ENCODE measurements at places on chromosomes 11 and 22. TPM values are rescaled to one million over a fixed set of nuclear protein-coding genes. Genes with fewer than 3 reads are reported as not detected.

GRCh38 chr11:75513250-75513649 lies 12.5 kb downstream of the GDPD5 start:
- peak; percentile 56 for DNase-seq

The TRIM29 gene
- not detected for total RNA-seq

DNA sequence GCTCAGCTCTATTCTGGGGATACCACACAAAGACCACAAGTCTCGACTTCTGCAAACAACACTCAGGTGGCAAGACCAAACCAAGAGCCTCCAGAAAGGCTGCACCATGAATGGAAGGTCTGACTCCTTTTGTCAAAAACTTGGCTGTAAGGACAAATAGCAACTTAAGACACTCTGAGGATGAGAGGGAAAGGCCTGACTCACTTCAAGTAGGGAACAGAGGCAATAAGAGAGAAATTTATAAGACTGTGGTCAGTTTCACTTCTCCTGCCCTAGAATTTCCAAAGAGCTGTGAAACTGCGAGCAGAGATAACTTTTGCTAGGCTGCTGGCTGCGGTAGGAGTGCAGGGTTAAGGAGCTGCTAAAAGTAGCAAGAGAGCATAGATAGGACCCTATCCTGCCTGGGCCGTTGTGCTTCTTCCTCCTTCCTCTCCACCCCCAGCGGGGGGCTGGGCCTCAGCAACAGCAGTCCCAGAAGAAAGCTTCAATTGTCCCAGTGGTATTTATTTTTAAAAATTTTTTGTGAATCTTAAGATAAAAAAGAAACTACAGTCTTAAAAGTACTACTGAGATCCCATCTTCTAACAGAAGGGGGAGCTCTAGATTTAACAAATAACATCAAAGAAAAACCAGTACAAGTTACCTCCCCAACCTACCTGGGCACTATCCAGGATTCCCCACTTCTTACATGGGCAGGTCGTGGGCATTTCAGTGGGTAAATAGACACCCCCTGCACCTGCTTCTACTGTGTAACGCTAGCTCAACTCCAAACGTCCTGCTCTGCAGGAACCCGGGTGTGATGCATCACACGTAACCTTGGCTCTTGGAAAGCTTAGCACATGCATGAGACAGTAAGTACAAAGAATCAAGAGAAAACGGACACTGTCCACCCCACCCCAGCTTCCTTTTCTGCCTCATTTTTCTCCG lies 66.4 kb downstream of the SGSM3 start:
- peak; percentile 80 for DNase-seq

GRCh38 chr11:14764579-14765527 lies 121.2 kb downstream of the PDE3B start:
- peak; percentile 28 for DNase-seq

GRCh38 chr11:124920356-124920755 lies 1.3 kb downstream of the HEPN1 start:
- DNase-seq: no peak

DNA sequence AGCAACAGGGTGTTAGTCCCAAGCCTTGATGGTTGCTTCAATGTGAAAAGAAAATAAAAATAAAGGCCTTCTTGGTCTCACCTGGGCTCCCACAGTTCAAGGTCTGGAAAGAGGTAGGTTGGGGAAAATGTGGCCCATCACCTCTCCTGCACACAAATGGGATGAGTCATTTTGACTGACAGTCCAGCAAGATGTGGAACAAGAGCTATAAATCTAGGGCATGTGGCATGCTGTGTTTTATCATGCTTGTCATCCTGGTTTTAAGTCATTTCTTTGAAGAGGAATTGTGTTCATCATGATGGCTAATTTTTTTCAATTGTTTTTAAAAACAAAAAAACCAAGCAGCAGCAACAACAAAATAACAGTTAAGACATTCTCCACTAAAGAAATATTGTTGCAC lies 503.7 kb downstream of the NTM start:
- DNase-seq: no peak

- DNase-seq: peak; percentile 62
Measured at GRCh38 chr11:94525546-94526324, 13.5 kb downstream of the C11orf97 start.

GRCh38 chr11:90447618-90448017 lies 224.8 kb upstream of the CHORDC1 start:
- DNase-seq: no peak

GRCh38 chr11:7844521-7844920 lies 47.8 kb upstream of the OR5P2 start:
- DNase-seq: no peak

DNA sequence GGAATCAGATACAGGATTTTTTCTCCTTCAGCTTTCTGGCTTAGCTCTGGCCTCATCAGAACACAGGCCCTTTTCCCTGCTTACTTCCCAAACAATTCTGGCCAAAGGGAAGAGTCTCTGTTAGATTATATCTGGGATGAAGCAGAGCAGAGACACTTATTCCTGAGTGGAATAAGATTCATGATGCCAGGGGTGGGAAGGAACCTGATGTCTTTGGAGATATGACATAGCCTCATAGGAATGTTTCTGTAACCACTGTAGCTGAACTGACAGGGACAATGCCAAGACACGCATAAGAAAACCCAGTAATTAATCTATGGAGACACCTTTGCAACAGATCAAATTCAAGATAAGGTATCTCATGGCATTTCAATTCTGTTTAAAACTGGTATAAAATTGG lies 177.1 kb upstream of the RAG2 start:
- peak; percentile 27 for DNase-seq

DNA sequence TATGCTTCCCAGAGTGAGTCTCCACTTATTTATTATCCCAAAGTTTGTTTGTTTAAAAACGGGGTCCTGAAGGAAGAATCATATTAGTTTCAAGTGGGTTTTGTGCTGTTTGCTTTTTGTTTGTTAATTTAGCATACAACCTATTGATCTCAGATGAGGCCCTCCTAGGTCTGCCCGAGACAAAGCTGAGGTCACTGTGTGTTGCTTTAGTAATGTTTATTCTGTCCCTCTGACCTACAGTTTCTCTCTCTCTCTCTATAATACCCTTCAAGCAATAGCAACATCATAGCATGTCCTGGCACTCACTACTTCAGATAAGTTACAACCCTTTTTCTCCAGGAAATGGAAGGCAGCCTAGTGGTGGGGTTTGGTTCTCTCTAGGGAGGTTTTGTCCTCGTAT lies 63.4 kb downstream of the AMOTL1 start:
- peak; percentile 19 for DNase-seq

DNA sequence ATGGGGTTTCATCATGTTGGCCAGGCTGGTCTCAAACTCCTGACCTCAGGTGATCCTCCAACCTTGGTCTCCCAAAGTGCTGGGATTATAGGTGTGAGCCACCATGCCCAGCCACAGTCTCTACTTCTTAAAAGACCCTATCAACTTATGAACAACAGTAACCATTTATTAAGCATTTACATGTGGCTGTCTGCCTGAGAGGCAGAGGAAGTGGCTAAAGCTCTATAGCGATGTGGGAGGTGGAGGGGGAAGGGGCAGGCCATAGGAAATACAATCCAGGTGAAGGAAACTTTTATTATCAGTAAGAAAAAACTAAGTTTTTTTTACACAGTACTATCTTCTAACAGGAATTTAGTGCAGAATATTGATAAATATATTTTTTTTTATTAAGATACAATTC lies 87.8 kb upstream of the PHOX2A start:
- no peak for DNase-seq

GRCh38 chr11:22730319-22730718 lies 63.9 kb downstream of the GAS2 start:
- DNase-seq: peak; percentile 23

GRCh38 chr11:69100454-69101114 lies 51.9 kb downstream of the TPCN2 start:
- DNase-seq: no peak

DNA sequence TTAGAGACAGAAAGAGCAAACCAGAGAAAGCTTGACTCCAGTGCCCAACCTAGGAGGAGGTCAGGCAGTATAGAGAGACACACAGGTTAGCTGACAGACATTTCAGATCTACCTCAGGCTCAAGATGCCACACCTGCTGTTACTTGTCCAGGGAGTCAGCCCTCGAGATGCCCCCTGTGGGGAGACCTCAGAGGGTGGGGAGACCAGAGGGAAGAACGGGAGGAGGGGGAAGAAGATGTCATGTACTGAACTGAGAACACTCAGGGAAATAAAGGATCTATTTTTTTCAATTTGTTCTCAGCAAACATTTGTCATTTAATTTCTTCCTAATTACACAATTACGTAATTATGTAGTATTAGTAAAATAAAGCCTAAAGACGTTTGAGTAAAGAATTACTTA lies 196.3 kb upstream of the CADM1 start:
- no peak for DNase-seq

The RFPL3 gene
- not detected for total RNA-seq

The HOATZ gene
- not detected for total RNA-seq

GRCh38 chr11:104653407-104653806 lies 244.9 kb downstream of the CASP12 start:
- peak; percentile 28 for DNase-seq

DNA sequence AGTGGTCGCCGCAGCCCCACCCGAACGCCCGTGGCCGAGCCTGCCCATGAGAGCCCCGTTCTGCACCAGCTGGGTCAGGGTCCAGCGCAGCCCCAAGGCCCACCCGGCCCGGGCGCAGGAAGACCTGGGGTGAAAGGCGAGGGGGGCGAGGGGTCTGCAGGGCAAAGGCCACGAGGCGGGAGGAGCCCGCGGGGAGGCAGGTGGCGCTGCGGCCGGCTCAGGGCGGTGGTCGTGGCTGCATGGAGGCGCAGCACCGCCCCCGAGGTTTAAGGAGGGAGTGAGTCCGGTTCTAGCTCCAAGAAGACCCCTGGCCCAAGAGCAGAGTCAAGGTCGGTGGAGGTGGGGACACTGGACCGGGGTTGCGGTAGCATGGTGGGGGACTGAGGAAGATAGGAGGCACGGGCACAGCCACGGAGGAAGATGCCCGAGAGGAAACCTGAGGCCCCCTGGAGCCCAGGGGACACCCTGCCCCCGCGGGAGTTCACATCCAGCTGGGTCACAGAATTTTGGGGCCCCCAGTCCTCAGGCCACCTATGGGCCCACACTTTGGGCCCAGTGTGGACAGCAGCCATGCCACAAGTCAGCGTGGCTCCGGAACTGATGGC lies 514 bp upstream of the HDAC10 start:
- no peak for DNase-seq

The ZBTB44 gene
- total RNA-seq: 43.9 TPM

DNA sequence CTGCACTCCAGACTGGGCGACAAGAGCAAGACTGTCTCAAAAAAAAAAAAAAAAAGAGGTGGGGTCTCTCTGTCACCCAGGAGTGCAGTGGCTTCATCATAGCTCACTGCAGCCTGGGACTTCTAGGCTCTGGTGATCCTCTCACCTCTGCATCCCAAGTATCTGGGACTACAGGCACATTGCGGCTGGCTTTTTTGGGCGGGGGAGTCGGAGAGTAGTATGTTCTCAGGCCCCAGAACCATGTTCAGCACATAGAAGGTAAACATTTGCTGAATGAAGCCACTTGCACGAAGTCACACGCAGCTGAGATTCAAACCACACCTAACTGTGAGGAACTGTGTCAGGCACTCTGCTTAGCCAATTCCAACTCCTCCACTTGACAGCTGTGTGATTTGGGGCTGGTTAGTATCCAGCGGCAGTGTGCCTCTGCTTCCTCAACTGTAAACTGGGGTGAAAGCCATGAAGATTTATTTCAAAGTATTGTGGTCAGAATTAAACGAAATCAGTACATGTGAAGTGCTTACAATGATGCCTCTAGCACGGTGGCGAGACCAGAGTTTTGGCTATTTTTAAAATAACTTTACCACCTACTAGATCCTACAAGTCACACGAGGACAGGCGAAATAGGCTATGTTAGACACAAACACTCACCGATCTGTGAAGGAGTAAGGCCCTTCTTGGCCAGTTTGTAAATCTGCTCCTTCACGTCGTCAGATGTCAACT lies 789 bp downstream of the RPS13 start:
- DNase-seq: peak; percentile 24

- no peak for DNase-seq
Measured at GRCh38 chr11:70504246-70505020, 106.1 kb downstream of the CTTN start.

The IGLL5 gene
- not detected for total RNA-seq

DNA sequence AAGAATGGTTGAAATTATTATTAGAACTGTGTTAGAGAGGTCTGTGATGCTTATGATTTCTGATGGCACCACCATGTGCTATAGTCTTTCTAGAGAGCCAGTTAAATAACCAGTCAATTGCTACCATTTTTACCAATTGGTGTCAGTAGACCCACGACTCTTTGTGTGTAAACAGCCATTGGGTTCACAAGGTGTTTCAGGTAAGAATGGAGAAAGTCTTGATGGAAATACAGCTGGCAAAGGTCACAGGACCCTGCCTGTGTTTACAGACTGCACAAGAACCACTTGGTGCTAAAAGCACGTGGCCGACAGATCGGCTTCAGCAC lies 30.5 kb upstream of the OR10G7 start:
- no peak for DNase-seq

GRCh38 chr11:76385903-76386302 lies 4.8 kb downstream of the GVQW3 start:
- no peak for DNase-seq

- no peak for DNase-seq
Measured at GRCh38 chr11:125372911-125373310, 123.2 kb downstream of the FEZ1 start.

The RPLP2 gene
- 282 TPM for total RNA-seq

DNA sequence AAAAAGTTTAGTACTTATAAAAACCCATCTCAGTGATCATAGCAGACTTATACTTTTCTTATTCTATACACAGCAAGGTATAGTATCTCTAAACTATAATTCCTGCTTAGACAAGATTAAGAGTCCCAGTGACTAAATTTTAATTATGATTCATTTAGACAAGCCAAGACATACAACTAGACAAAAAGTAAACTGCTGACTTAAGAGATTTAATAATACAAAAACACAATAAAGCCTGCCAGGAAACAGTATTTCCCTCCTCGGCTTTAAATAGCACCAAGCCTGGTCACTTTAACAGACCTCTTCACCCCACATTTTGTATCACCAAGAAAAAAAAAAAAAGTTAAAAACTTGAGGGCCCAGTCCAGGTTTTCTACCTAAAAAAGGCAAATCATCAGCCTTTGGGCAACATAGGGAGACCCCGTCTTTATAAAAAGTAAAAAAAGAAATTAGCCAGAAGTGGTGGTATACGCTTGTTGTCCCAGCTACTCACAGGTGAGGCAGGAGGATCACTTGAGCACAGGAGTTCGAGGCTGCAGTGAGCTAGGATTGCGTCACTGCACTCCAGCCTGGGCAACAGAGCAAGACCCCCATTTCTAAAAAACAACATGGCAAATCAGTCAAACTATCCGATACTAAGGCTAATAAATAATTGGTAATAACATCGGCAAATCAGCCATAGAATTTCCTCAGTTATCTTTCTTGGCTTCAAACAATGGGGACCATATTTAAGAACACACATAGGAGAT lies 53.8 kb downstream of the SIK3 start:
- no peak for DNase-seq

- DNase-seq: no peak
Measured at GRCh38 chr11:114346709-114347141, 50.5 kb downstream of the NNMT start.

GRCh38 chr11:62602141-62603071 lies 741 bp upstream of the MTA2 start:
- peak; percentile 21 for DNase-seq

The F2 gene
- total RNA-seq: not detected

All from fibroblast of lung (primary cell).